ENCODE measurements at places on chromosomes 12 and 14.

- DNase-seq = no peak
Observed at GRCh38 chr12:33529031-33529430, 89.4 kb upstream of the SYT10 start.

DNA sequence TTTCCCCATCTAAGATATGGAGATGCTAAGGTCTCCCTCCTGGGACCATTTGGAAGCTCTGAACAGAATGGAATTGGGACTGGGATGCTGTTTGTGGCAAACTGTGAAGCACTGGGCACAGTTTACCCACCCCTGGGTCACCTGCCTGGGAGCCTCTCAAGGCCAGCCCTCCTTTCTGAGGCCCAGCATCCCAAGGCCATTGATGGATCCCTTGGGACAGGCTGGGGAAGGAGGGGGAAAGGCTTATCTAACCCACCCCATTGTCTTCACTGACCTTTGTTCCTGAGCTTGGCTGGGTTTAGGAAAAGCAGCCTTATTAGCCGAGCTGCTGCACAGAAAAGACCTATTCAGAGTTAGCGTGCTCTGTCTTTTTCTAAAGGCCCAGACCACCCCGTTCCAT lies 5.2 kb downstream of the CCDC85C start:
- peak; percentile 47 for DNase-seq

DNA sequence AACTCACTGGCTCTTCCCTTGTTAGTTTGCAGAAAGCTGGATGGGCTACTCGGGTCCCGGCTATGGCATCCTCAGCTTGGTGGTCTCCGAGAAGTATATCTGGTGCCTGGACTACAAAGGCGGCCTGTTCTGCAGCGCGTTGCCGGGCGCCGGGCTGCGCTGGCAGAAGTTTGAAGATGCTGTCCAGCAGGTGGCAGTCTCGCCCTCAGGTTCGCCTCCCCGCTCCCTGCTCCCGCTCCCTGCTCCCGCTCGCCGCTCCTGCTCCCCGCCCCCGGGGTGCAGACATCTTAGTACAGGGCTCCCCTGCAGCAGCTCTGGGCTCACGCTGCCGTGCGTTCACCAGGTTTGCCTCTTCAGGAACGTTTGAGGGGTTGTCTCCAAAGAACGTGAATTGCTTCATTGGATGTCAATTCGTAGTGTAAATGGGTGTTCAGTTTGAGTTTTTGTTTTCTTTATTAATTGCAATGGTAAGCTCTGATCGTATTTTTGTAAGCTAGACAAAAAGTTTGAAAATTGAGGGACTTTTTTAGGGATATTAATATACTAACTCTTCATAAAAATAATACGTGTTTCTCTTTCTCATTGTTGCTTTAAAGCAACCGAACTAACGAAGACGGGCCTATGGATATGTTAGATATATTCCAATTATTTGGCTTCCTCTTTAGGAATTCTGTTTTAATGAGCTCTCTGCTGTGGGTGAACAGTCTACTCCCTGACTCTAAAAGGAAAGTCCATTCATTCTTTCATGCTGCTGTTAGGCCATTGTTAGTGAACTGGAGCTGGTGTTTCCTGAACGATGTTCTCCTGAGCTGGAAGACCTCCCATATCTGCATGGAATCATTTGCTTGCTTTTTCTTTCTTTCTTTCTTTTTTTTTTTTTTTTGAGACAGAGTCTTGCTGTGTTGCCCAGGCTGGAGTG lies 71.3 kb downstream of the ANKRD9 start:
- DNase-seq = peak; percentile 87

GRCh38 chr14:83883732-83884131 lies 1646.2 kb upstream of the FLRT2 start:
- no peak for DNase-seq

GRCh38 chr12:112891093-112892024 lies 15.4 kb upstream of the OAS1 start:
- DNase-seq = no peak

DNA sequence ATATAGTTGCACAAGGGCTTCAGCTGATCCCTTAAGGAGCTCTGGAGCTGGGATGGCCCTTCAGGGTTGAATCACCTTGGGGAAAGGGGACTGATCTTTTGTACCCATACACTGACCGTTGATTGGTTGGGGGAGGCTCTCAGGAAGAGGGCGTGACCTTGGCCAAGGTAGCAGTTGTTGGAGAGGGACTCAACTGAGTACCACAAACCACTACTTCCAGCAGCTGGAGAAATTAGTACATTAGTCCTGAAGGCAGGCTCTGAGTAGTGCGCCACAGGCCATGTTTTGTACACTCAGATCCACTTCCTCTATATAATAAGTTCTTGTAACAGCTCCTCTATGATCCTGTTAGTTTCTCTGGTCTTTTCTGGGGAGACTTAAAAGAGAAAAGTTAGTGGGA lies 317.6 kb downstream of the CCDC91 start:
- DNase-seq = no peak

DNA sequence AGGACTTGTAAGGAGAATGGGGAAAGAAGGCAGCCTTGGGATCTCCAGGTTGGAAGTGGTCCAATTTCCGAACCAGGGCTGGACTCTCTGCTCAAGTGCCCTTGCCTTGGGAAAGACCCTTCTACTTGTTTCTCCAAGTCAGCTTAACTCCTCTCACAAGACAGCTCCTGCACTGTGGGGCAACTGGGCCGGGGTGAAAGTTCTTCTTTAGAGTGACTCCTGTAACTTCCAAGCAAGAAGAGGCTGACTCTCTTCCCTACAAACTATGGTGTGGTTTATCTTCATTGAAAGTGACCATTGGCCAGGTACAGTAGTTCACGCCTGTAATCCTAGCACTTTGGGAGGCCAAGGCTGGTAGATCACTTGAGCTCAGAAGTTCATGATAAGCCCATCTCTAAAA lies 13.7 kb downstream of the KRT1 start:
- DNase-seq = peak; percentile 65

- no peak for DNase-seq
Observed at GRCh38 chr12:13270817-13271216, 74.3 kb downstream of the EMP1 start.

DNA sequence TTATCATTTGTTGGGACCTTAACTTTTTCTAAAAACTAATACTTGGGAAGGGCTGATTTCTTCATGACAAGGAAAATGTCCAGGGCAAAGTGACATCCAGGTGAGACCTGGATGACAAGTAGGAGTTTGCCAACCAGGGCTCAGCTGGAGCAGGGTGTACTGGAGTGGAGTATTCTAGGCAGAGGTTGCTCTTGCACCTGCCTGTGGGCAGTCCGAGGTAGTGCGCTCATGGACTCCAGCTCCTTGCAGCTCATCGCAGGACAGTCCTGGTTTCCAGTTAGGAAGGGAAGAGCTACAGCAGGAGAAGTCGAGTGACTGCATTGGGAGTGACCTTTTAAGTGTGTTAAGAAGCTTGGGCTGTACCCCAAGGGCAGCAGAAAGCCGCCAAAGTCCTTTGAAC lies 175.9 kb downstream of the PELI2 start:
- DNase-seq = peak; percentile 10
